Bronchus fibroblast of lung (primary cell): ENCODE measurements at places on chromosomes 4 and X. TPM values are rescaled to one million over a fixed set of nuclear protein-coding genes. Genes with fewer than 3 reads are reported as not detected.

Gene NXF2B
- total RNA-seq = not detected in 2 replicates

Gene DUSP9
- total RNA-seq = 0.34 and 0.45 TPM in 2 replicates

Gene ASB12
- 0.17 TPM in 1 of 2 replicates, not detected in the other for total RNA-seq

Gene MMGT1
- total RNA-seq = 15.0 and 17.3 TPM in 2 replicates

Gene CNGA1
- total RNA-seq = under 0.01 TPM in 1 of 2 replicates, not detected in the other

Gene DAPP1
- not detected in 2 replicates for total RNA-seq

Gene SPANXD
- total RNA-seq = not detected in 2 replicates

Gene GIMD1
- not detected in 2 replicates for total RNA-seq

Gene SSX1
- not detected in 2 replicates for total RNA-seq

Gene PDE5A
- 63.9 and 77.8 TPM in 2 replicates for total RNA-seq

Gene POLN
- total RNA-seq = 0.59 and 2.0 TPM in 2 replicates

Gene ARSD
- total RNA-seq = 8.0 and 8.9 TPM in 2 replicates

Gene MMRN1
- not detected in 2 replicates for total RNA-seq

Gene ARMCX4
- 0.89 and 1.8 TPM in 2 replicates for total RNA-seq

Gene CXCL11
- not detected in 2 replicates for total RNA-seq

Gene LRAT
- total RNA-seq = under 0.01 and 0.34 TPM in 2 replicates

Gene SHOX
- not detected in 2 replicates for total RNA-seq

Gene LIMCH1
- total RNA-seq = 0.34 and 2.2 TPM in 2 replicates

Gene AGTR2
- not detected in 2 replicates for total RNA-seq

Gene GUCY1B1
- total RNA-seq = 12.0 and 12.9 TPM in 2 replicates

Gene CXCL6
- 1.0 and 2.5 TPM in 2 replicates for total RNA-seq

Gene FANCB
- 3.0 and 3.9 TPM in 2 replicates for total RNA-seq

Gene GAGE13
- total RNA-seq = not detected in 2 replicates

Gene TKTL2
- not detected in 2 replicates for total RNA-seq

Gene SGCB
- 16.0 and 16.4 TPM in 2 replicates for total RNA-seq

Gene SYNPO2
- total RNA-seq = 0.34 and 0.45 TPM in 2 replicates

Gene NUP62CL
- 0.30 and 0.34 TPM in 2 replicates for total RNA-seq

Gene CFI
- 1.3 and 1.9 TPM in 2 replicates for total RNA-seq

Gene LUZP4
- total RNA-seq = not detected in 2 replicates

Gene STARD8
- 2.4 and 2.7 TPM in 2 replicates for total RNA-seq

Gene SATL1
- total RNA-seq = not detected in 2 replicates

Gene PLS3
- 69.7 and 79.4 TPM in 2 replicates for total RNA-seq

Gene CTAG1A
- not detected in 2 replicates for total RNA-seq

Gene PLP1
- under 0.01 and 1.5 TPM in 2 replicates for total RNA-seq

Gene RNF128
- 0.17 and 0.45 TPM in 2 replicates for total RNA-seq

Gene PPP4R3C
- not detected in 2 replicates for total RNA-seq

Gene ZAR1
- not detected in 2 replicates for total RNA-seq

Gene MAP7D3
- total RNA-seq = 9.7 and 12.6 TPM in 2 replicates

Gene MAGEA4
- total RNA-seq = not detected in 2 replicates

Gene ELF4
- 17.5 and 17.8 TPM in 2 replicates for total RNA-seq

Gene NLGN3
- 1.2 and 1.5 TPM in 2 replicates for total RNA-seq

Gene HSFX2
- total RNA-seq = 0.50 TPM in 1 of 2 replicates, not detected in the other
